A549 treated with Mapracorat at 1 μM for 4 hours (cell line): ENCODE measurements at places on chromosomes 2 and 18. TPM values are rescaled to one million over a fixed set of nuclear protein-coding genes. Genes with fewer than 3 reads are reported as not detected.

The GTF2A1L gene
- total RNA-seq = not detected in 5 replicates

The TBR1 gene
- 0.03 to 0.08 TPM in 2 of 5 replicates, not detected in the others for total RNA-seq

The C2orf68 gene
- 21.8 to 28.5 TPM (median 26.7 TPM) in 5 replicates for total RNA-seq

The TUBA3E gene
- total RNA-seq = 2.4 to 3.8 TPM (median 3.3 TPM) in 5 replicates

The DES gene
- total RNA-seq = 0.07 to 0.39 TPM (median 0.24 TPM) in 5 replicates

The AMER3 gene
- not detected in 5 replicates for total RNA-seq

The LIPG gene
- 0.16 to 0.41 TPM (median 0.21 TPM) in 5 replicates for total RNA-seq

The FARP2 gene
- 21.8 to 33.8 TPM (median 28.4 TPM) in 5 replicates for total RNA-seq

The FBLN7 gene
- total RNA-seq = 0.13 to 0.73 TPM (median 0.58 TPM) in 5 replicates

The APOB gene
- total RNA-seq = not detected in 5 replicates

The SCYGR4 gene
- not detected in 5 replicates for total RNA-seq

The GCKR gene
- total RNA-seq = 0.12 to 0.36 TPM (median 0.32 TPM) in 3 of 5 replicates, not detected in the others

The MC5R gene
- total RNA-seq = not detected in 5 replicates

The OR6B2 gene
- not detected in 5 replicates for total RNA-seq

The PTPRN gene
- total RNA-seq = 1.1 to 1.8 TPM (median 1.3 TPM) in 5 replicates

The AQP4 gene
- not detected in 5 replicates for total RNA-seq

The ABCB11 gene
- 0.01 TPM in 1 of 5 replicates, not detected in the others for total RNA-seq

The ITPRIPL1 gene
- not detected in 5 replicates for total RNA-seq

The CCDC68 gene
- 3.3 to 6.5 TPM (median 5.6 TPM) in 5 replicates for total RNA-seq

The ELOA2 gene
- total RNA-seq = not detected in 5 replicates

The NT5C1B gene
- not detected in 5 replicates for total RNA-seq

The CPO gene
- 0.11 to 0.13 TPM in 2 of 5 replicates, not detected in the others for total RNA-seq

The SERPINB11 gene
- 0.20 TPM in 1 of 5 replicates, not detected in the others for total RNA-seq

The GKN1 gene
- 0.30 to 1.00 TPM (median 0.56 TPM) in 5 replicates for total RNA-seq

The ARID5A gene
- 4.2 to 5.9 TPM (median 5.3 TPM) in 5 replicates for total RNA-seq

The IL1RL1 gene
- total RNA-seq = 0.77 to 1.6 TPM (median 1.1 TPM) in 5 replicates

The GPR55 gene
- 0.04 TPM in 1 of 5 replicates, not detected in the others for total RNA-seq

The SPRED2 gene
- 26.9 to 36.0 TPM (median 30.9 TPM) in 5 replicates for total RNA-seq

The PPP1R7 gene
- total RNA-seq = 56.5 to 73.1 TPM (median 57.9 TPM) in 5 replicates

The KCNF1 gene
- 20.6 to 47.2 TPM (median 36.0 TPM) in 5 replicates for total RNA-seq

The SIX2 gene
- total RNA-seq = 0.96 to 1.4 TPM (median 1.2 TPM) in 5 replicates

The KCNS3 gene
- 0.86 to 1.4 TPM (median 1.1 TPM) in 5 replicates for total RNA-seq

The TPRKB gene
- 64.6 to 94.2 TPM (median 77.9 TPM) in 5 replicates for total RNA-seq

The KCNG2 gene
- not detected in 5 replicates for total RNA-seq

The RAPH1 gene
- 5.2 to 8.0 TPM (median 6.2 TPM) in 5 replicates for total RNA-seq

The MOGAT1 gene
- not detected in 5 replicates for total RNA-seq

The CLK1 gene
- total RNA-seq = 32.6 to 36.5 TPM (median 35.1 TPM) in 5 replicates

The FAM237A gene
- not detected in 5 replicates for total RNA-seq

The CD8B2 gene
- total RNA-seq = not detected in 5 replicates

The MPP4 gene
- 0.09 to 0.10 TPM in 2 of 5 replicates, not detected in the others for total RNA-seq

The DSG1 gene
- not detected in 5 replicates for total RNA-seq

The DYNAP gene
- total RNA-seq = not detected in 5 replicates

The C1QL2 gene
- 0.11 to 0.53 TPM (median 0.31 TPM) in 5 replicates for total RNA-seq

The GNAL gene
- total RNA-seq = 5.0 to 7.8 TPM (median 6.0 TPM) in 5 replicates

The SIX3 gene
- 1.2 to 2.4 TPM (median 1.9 TPM) in 5 replicates for total RNA-seq

The ADI1 gene
- total RNA-seq = 52.1 to 59.7 TPM (median 55.2 TPM) in 5 replicates

The CFAP65 gene
- total RNA-seq = 0.12 to 0.48 TPM (median 0.29 TPM) in 5 replicates

The TANC1 gene
- total RNA-seq = 7.6 to 9.9 TPM (median 9.4 TPM) in 5 replicates

The DOK6 gene
- total RNA-seq = not detected in 5 replicates

The NEDD4L gene
- 30.9 to 37.9 TPM (median 33.7 TPM) in 5 replicates for total RNA-seq

The ADAM23 gene
- 8.4 to 10.2 TPM (median 9.2 TPM) in 5 replicates for total RNA-seq

The CLEC4F gene
- total RNA-seq = not detected in 5 replicates

The ZRANB3 gene
- 4.0 to 6.6 TPM (median 5.6 TPM) in 5 replicates for total RNA-seq

The TEX44 gene
- total RNA-seq = not detected in 5 replicates

The GAL3ST2 gene
- 0.15 to 0.42 TPM (median 0.25 TPM) in 5 replicates for total RNA-seq
